ENCODE measurements at places on chromosomes 1 and 21.

GRCh38 chr1:240526312-240526711 lies 85.6 kb downstream of the GREM2 start:
- no peak for DNase-seq

DNA sequence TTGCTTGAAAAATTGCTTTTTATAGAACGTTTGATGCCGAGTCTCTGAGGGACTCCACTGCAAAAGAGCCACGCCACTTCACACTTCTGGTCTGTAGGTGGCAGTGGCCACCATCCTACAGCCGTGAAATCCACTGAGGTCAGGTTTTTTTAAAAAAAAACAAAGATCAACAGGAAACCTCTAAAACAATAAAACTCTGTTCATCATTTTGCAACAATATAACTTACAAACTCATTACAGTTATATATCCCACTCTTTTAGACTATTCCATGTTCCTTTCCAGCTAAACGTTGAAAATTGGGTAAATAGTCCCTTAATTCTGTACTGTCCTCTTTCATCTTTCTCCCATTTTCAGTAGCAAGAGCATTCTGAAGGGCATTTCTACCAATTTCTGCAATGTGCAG lies 64.6 kb upstream of the FMN2 start:
- no peak for DNase-seq

- DNase-seq, result no peak
Measured at GRCh38 chr1:43932786-43933385, 715 bp upstream of the ARTN start.

DNA sequence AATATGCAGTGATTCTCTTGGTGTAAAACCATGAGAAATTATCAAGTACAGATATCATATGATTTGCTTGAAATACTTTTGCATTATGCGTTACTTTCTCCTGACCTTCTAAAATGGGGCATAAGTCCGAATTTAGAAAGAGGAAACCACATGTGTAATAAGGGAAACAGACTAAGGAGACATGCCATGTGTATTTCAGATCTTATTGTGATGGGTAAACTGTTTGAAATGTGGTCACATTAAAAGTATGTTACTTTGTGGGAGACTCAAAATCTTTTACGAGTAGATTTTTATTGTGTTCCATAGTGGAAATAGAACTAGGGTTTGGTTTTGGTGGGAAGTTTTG lies 173.0 kb downstream of the NFIA start:
- no peak for DNase-seq

GRCh38 chr1:228353601-228354371 lies 52.8 kb downstream of the TRIM11 start:
- DNase-seq, result no peak

DNA sequence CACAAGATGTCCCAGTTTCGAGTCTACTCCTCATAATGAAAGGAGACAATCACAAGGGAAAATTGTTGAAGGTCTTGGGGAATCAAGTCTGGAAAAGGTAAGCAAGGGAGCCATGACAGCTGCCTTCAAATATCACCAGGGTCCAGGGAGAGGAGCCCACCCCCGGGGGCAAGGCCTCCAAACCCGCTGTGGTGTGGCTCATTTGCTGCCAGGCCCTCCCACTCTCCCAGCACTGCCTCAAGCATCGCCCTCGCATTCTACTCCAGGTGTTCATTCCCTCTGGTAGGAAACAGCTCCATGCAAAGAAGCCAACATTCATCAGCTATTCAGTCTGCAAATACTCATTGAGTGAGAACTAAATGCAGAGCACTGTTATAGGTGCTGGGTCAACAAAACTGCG lies 8.6 kb downstream of the S100A9 start:
- no peak for DNase-seq

- DNase-seq, result no peak
Measured at GRCh38 chr1:66265796-66266195, 268.2 kb upstream of the SGIP1 start.

DNA sequence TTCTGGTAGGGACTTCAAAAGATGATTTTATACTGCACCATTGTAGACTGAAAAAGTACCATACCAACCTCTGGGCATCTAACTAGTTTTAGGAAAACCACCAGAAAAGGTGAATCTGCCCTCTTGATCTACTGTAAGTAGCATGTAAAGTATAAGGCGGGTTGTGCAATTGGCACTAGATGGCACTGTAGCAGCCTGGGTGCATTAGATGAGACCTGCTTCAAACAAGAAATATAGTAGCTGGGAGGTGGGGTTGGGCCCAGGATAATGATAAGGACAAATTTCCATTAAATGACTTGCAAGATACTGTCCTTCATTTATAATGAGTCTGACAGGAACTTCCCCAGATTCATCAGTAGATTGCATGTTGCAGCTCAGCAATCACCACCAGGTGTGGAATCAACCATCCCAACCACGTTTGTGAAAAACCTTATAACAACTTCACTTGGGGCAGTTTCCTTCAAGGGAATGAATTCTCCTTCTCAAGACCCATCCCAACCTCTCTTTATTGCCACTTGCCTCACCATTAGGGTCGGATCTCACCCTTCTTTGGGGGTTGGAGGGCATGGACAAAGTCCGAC lies 37.3 kb upstream of the IL10 start:
- DNase-seq, result no peak

DNA sequence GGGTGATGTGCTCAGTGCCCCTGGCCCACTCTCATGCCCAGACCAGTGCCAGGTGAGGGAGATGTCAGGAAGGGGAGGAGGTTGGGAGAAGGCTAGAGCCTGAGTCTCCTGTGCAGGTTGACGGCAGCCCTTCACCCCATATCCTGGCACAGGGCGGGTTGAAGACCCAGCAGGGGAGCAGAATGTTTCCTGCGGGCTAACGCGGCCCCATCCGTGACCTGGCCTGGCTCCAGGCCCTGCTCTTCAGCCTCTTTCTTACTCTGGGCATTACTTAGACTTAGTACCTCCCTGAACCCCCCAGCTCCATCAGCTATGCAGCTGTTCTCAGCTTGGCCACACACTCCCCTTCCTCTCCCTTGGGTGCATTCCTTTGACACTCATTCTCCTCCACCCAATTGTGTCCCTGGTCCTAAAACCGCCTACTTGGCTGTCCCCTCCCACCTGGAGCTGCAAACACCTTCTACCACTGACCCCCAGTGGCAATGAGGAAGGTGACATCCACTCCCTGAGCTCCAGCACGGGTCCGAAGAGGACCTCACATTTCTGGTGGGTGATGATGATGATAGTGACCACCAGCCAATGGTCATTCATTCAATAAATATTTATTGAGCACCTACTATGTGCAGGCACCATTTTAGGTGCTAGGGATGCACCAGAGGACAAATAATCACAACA lies 179.0 kb downstream of the PTPRU start:
- no peak for DNase-seq

DNA sequence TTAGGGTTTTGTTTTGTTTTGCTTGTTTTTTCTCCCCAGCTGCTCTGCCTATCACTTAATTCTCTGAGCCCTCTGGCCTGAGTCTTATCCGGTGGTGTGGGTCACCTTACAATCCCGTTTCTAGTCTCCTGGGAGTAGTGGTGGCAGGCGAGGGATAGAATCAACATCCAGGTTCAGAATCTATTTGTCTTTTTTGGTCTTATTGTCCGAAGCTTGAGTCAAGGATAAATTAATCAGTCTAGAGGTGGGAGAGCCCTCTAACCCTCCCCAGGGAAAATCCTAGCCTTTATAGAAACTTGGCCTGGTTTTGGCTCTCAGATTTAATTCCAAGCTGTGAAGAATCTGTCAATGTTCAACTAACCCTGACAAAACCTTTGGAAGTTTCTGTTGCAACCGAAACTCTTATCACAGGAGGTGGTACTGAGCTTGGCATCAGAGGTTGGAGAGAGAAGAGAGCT lies 246.3 kb downstream of the FGGY start:
- DNase-seq, result no peak

DNA sequence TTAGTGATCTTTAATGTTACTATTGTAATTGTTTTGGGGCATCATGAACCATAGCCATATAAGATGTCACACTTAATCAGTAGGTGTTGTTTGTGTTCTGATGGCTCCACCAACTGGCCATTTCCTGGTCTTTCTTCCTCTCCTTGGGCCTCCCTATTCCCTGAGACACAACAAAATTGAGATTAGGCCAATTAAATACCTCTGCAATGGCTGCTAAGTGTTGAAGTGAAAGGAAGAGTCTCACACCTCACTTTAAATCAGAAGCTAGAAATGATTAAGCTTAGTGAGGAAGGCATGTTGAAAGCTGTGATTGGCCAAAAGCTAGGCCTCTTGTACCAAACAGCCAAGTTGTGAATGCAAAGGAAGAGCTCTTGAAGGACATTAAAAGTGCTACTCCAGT lies 30.7 kb downstream of the PPP2R5A start:
- DNase-seq, result no peak

DNA sequence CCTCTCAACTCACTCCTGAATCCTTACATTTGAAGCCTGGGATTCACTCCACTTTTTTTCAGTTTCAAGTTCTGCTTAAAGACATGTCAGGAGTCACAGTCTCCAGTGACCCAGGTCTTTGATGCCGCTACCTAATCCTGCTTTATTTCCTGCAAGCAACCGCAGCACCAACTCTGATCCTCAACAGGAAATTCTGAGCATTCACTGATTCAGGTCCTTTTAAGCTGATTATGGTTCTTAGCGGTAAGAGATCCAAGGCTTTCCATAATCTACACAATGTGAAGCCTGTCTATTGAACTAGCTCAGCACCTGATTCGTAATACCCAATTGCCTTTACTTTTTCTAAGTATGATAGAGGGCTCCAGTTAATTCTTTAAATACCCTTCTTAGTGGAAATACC lies 43.7 kb upstream of the PIGC start:
- no peak for DNase-seq

- DNase-seq, result no peak
Measured at GRCh38 chr1:227333423-227333822, 15.1 kb upstream of the CDC42BPA start.

GRCh38 chr1:218852527-218852926 lies 321.2 kb upstream of the LYPLAL1 start:
- no peak for DNase-seq

DNA sequence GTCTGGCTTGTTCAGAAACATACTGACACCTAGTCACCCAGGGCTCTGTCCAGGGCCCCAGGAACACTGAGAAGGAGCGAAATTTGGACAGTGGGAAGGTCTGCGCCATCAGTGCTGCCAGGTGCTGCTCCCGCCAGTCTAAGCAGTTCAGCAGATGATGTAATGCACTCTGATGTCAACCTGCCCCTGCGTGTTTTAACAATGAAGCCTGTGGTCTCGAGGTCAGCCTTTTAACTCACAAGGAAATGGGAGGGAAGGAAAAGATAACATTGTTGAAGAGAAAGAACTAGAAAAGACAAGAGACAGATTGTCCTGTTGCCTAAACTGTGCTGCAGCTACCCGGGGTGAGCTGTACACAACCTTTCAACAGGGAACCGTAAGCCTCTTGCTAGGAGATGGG lies 126.6 kb upstream of the IFFO2 start:
- DNase-seq, result no peak

- DNase-seq, result no peak
Measured at GRCh38 chr1:80044662-80045061, 1038.1 kb upstream of the ADGRL4 start.

DNA sequence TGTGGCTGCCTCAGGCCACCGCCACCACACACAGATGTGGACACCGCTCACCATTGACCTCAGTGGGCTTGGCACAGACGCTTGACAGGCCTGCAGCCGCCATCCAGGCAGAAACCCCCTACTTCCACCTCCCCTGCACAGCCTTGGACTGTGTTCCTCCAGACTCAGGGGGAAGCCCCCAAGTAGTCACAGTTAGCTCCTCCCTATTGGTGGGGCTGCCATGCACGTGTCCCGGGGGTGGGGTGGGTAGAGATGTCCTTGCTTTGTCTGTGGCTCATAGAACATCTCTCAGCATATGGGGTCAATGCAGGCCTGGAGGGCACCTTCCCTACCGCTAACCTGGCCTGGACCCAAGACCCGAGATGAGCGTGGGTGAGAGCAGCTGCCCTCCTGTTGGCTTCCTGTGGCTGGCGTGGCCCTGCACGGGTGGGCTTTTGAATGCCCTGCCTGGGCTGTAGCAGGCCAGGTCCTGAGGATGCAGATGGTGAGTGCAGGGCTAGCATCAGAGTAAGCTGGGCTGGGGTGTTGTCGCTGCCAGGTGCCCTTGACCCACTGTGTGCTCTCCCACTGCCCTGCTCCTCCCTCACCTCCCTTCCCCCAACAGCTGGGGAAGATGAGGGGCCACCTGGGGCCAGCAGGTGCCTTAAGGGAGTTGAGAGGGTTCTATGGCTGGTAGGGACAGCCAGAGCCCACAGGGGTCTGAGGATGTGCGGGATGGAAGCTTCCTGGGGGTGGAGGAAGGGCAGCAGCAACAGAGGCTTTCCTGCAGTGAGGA lies 6.2 kb downstream of the CROCC start:
- DNase-seq, result no peak

- DNase-seq, result no peak
Measured at GRCh38 chr21:32889596-32889995, 118.0 kb upstream of the PAXBP1 start.

DNA sequence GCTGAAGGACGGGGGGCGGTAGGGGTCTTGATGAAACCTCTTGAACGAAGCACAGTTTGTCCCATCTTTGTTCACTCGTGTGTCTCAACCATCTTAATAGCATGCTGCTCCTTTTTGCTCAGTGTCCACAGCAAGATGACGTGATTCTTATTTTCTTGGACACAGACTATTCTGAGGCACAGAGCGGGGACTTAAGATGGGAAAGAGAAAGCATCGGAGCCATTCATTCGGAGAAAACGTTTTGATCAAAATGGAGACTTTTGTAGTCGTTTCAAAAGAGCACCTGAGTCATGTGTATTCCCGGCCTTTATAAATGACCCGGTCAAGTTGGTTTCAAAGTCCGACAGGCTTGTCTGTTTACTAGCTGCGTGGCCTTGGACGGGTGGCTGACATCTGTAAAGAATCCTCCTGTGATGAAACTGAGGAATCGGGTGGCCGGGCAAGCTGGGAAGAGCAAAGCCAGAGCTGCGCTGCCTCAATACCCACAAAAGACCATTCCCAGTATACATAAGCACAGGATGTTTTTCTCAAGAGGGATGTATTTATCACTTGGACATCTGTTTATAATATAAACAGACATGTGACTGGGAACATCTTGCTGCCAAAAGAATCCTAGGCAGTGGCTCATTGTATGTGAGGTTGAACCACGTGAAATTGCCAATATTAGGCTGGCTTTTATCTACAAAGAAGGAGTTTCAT lies 18.5 kb downstream of the ETS2 start:
- DNase-seq, result no peak

- no peak for DNase-seq
Measured at GRCh38 chr1:53546409-53547155, 87.4 kb downstream of the DMRTB1 start.

DNA sequence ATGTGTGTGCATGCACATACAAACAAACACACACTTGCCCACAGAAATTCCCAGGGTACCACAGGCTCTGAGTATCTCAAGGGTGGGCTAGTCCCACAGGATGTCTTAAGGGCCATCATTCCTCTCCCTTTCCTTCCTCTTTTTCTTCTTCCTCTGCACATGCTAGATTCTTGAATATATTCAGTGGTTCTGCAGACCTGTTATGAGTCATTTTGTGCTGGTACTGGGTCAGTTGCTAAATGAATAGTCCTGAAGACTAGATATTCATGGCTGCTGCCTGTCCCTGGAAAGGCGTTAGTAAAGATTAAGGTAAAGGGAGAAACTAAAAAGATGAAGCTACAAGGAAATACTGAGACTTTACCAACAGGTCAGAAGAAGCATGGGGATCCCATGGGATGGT lies 256.7 kb upstream of the KIAA0040 start:
- no peak for DNase-seq

- DNase-seq, result no peak
Measured at GRCh38 chr1:77632216-77632615, 50.2 kb downstream of the ZZZ3 start.

All from GM12864 (cell line).